ENCODE measurements at places on chromosomes 4 and X.

DNA sequence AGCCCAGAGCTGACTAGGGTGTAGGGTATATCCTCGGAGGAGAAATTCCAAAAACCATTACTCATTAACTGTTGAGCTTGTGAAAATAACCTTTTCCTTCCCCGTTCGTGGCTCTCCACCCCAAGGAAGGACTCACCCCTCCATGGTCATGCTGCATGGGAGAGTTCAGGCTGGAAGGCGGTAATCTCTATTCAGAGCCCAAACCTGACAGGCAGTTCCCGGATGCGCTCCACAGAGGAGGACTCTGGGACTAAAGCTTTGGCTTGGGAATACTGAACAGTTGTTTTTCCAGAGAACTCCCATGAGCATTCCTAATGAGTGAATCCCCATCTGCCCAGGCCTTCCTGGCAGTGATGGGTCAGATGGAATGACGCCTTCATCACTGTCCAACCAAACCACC lies 125.4 kb downstream of the BCOR start:
- no peak for DNase-seq

DNA sequence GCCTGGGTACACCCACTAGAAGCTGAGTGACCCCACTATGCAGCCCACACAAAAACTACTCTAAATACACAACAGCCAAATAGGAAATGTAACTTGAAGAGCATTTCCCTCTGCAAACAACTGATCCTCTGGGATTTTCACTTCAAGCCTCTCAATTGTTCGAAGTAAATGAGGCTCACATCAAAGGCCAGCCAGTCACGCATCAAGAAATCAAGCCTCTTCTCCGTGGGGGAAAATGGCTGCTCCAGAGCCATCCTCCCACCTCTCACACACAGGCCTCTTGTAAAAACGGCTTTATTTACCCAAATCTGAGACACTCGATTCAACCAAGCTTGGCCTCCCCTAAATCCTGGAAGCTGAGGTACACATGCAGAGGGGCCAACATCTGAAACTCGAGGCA lies 14.3 kb downstream of the PCDH19 start:
- no peak for DNase-seq

- no peak for DNase-seq
Measured at GRCh38 chrX:120839491-120839890, 36.2 kb downstream of the CT47B1 start.

- no peak for DNase-seq
Measured at GRCh38 chrX:267771-268261, 13.4 kb upstream of the PLCXD1 start.

DNA sequence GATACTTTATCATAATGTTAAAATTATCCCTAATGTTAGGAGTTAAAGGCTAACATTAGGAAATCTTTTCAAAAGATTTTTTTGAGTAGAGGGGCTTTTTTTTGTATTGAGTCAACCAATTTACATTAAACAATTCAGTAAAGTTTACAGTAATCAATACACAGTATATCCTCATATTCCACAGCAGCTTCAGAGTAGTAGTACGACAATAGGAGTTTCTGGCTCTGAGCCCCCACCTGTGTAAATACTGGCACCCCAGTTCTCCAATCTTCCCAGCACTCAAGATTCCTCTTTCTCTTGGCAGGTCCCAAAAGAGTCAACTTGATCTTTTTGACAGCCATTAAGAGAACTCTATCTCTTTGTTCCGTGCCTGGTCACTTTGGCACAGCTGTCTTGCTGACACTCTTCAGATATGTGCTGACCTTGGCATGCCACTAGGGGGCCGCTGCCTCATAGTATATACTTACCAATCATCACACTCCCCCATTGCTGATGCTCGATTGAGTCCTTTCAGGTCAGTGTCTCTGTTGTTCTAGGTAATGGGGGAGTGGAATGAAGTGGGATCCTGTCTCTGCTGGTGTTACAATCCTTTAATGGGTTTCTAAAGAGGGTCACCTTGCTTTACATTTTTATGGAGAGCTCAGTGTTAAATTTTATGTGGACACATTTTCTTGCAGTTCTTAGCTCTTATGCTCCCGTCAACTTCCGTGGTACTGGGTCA lies 19.5 kb upstream of the CCNI start:
- peak; percentile 37 for DNase-seq

DNA sequence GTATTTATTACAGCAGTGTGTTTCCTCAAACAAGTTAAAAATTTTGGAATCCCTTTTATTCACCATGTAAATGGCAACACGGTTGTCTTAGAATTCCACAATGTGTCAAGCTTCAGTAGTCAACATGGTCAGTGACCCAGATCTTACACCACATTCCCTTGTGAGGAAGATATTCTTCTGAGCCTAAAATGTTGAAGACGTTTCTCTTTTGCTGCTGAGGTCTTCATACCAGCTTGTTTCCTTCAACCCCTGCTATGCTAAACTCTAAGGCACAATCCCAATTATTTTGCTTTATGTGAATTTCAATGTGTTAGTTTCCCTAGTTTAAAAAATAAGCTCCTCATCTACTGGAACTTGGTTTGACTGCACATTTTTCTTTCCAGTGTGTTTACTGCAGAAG lies 17.6 kb upstream of the LDB2 start:
- DNase-seq, result no peak

GRCh38 chrX:154991039-154991438 lies 31.5 kb downstream of the F8 start:
- DNase-seq, result no peak

DNA sequence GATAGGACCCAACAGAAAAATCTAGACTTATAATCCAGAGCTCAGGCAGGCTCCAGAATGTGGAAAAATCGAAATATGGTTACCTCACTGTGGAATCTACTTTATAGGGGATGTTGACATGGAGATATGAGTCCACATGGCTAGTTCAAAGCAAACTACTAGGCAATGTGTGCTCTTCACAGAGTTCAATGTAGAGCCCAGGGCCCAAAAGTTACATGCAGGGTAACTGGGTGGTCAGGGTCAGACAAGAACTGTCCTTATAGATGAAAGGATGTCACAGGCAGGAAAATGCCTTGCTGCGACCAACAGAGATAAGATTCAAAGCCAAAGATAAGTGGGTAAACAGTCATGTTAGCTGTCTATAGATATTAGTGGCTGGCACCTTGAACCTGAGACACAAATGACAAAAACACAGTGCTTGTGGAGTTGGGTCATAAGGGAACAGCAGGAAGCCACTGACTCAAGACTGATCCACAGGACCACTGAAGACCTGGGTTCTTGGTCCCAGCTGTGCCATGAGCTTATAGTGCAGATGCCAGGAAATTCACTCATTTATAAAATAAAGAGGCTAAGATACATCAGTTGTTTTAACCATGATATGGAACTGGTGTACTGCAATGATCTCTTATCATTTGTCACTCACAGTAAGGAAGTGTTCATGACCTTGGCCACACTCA lies 101.7 kb upstream of the MBNL3 start:
- no peak for DNase-seq

GRCh38 chr4:174549721-174550120 lies 27.4 kb upstream of the HPGD start:
- DNase-seq, result no peak

- no peak for DNase-seq
Measured at GRCh38 chrX:70452143-70452733, 7.6 kb downstream of the DLG3 start.

Data from activated CD8-positive, alpha-beta memory T cell treated with anti-CD3 and anti-CD28 coated beads for 1 hour (primary cell).